BE2C (cell line): ENCODE measurements at places on chromosomes 16 and 17.

DNA sequence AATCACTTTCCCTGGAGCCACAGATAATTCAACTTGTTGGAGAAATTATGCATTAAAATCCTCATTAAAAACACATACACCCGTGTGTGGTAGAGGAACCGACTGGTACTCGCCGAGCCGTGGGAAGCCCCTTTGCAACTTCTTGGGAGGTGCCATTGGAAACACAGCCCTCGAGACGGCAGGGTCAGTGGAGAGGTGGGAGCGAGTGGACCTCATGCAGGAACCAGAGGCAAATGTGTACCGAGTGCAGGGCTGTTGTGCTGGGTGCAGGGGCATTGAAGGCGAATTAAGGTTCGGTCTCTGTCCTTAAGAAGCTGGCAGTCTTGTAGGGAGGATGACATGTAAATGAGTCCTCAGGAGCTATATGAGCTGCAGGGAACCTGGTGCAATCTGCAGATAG, 318.3 kb downstream of the CPPED1 start:
- no peak for DNase-seq

GRCh38 chr17:12230481-12231354, 210.0 kb downstream of the MAP2K4 start:
- no peak for DNase-seq

DNA sequence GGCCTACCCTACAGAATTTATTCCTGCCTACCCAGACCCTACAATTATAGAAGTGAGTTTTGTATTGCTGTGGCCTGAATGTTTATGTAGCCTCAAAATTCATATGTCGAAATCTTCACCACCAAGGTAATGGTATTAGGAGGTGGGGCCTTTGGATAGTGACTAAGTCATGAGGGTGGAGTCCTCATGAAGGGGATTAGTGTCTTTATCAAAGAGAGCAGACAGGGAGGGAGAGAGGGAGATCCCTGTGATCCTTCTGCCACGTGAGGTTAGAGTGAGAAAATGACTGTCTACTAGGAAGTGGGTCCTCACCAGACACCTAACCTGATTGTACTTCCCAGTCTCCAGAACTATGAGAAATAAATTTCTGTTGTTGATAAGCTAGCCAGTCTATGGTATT, 981 bp upstream of the DUXB start:
- DNase-seq: no peak

GRCh38 chr16:69107316-69107962, 2.0 kb downstream of the HAS3 start:
- no peak for DNase-seq

- DNase-seq: no peak
Observed at GRCh38 chr17:79627184-79627765, 16.4 kb upstream of the RBFOX3 start.

GRCh38 chr17:46759141-46759540, 59.4 kb downstream of the WNT3 start:
- DNase-seq: no peak

DNA sequence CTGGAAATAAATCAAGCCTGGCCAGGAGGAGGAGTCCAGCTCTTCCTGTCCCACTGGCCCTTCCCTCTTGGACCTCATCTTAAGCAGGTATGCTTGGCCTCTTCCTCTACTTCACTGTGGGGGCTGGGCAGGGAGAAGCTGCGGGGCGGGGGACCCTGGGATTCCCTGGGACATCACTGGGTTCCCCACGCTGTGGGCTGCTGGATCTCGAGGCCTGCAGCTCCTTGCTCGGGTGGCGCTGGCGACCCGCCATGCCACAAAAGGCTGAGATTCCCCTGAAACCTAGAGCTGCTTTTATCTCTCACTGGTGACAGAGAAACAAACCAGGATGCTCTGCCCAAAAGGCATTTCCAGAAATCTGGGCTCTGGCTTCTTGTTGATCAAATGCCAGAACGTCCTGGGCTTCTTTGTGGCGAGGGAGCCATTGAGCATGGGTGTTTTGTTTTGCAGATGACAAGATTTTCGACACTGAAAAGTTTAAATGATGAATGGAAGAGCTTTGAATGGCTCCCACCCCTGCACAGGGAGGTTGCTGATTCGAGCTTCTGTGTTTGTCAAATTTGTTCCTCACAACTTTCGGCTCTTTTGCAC, 8.6 kb upstream of the PGS1 start:
- DNase-seq: peak; percentile 27

GRCh38 chr17:43026595-43026994, 1.6 kb downstream of the RND2 start:
- DNase-seq: no peak

GRCh38 chr17:76672270-76672851, 28.8 kb upstream of the ST6GALNAC1 start:
- DNase-seq: no peak

DNA sequence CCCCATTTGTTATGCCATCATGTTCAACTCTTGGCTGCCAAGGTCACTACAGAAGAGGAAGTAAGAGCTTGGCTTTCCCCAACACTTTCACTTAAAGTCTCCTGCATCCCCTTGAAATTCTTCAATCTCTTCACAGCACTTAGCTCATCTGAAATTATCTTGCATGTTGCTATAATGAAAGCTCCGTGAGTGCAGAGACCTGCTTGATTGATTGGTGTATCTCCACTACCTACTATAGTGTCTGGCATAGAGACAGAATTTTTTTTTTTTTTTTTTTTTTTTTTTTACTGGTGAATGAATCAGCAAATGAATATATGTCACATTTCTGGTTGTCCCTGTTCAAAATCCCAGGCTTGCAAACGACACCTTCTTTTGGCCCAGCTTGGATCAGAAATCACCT, 1.9 kb upstream of the SDR42E1 start:
- DNase-seq: no peak
